ENCODE measurements at places on chromosomes 12 and 14. TPM values are rescaled to one million over a fixed set of nuclear protein-coding genes. Genes with fewer than 3 reads are reported as not detected.

Gene TAS2R7
- total RNA-seq, result 1.1 TPM

Gene FGD4
- 86.3 TPM for total RNA-seq

Gene DTX1
- 16.2 TPM for total RNA-seq

Gene UBE2N
- total RNA-seq, result 180 TPM

Gene PTPRB
- 8.7 TPM for total RNA-seq

Gene STYX
- total RNA-seq, result 29.8 TPM

Gene ABCB9
- 21.2 TPM for total RNA-seq

Gene SDSL
- 1.6 TPM for total RNA-seq

Gene RNASE1
- 9.2 TPM for total RNA-seq

Gene PLA2G1B
- not detected for total RNA-seq

Gene RTL1
- total RNA-seq, result not detected

Gene ACOT6
- not detected for total RNA-seq

Gene SIX4
- 0.78 TPM for total RNA-seq

Gene TRHDE
- 57.1 TPM for total RNA-seq

Gene TAC3
- 1.6 TPM for total RNA-seq

Gene HOXC12
- not detected for total RNA-seq

Gene FICD
- 5.0 TPM for total RNA-seq

Gene PAWR
- 21.1 TPM for total RNA-seq
